ENCODE measurements at places on chromosomes 12 and 14. TPM values are rescaled to one million over a fixed set of nuclear protein-coding genes. Genes with fewer than 3 reads are reported as not detected.

OTOGL gene
- 1.3 TPM for total RNA-seq

TRIAP1 gene
- 21.3 TPM for total RNA-seq

DNA sequence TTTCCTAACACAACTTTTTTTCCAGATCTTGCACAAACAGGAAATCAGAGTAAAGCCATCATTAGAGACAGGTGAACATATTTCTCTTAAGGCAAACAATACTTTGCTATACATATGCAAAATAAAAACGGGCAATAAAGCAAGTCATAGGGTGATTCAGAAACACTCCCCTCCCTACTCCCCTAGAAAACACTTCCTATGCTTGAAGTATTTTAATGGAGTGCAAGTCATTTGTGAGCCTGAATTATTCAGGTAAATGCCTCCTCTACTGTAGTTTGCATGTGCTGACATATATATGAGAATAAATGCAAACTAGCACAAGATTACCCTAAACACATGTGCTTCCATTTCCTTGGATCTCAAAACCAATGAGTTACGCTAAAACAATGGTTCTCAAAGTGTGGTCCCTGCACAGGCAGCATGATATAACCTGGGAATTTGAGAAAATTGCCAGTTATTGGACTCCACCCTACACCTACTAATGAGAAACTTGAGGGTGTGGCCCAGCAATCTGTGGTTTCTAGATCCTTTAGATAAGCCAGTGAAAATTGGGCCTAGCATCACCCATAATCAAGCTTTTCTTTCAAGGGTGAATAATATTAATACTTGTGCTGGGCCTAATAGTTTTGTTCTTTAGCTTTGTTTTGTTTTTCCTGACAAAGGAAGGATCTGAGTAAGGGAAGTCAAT lies 159.7 kb upstream of the BMP4 start:
- no peak overlapping the region for H3K4me3 ChIP-seq

DNA sequence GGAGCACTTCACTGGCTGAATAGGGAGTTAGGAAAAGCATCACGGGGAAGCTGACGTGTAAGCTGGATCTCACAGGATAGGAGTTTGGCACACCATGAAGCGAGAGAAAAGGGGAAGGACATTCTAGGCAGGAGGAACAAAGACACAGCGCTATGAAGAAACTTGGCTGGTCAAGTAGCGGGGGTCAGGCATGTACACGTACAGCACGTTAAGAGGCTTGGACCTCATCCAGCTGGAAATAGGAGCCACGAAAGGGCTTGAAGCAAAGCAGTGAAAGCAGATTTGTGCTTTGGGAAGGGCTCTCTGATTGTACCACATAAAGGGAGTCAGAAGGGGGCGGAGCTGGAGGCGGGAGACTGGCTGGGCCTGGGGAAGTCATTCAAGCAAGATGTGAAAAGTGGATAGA lies 19.6 kb upstream of the GALNT8 start:
- DNase-seq = no peak
- no peaks in the 10 kb centered on the region for H3K27me3 ChIP-seq
- no peaks in the 10 kb centered on the region for H3K4me1 ChIP-seq

DNA sequence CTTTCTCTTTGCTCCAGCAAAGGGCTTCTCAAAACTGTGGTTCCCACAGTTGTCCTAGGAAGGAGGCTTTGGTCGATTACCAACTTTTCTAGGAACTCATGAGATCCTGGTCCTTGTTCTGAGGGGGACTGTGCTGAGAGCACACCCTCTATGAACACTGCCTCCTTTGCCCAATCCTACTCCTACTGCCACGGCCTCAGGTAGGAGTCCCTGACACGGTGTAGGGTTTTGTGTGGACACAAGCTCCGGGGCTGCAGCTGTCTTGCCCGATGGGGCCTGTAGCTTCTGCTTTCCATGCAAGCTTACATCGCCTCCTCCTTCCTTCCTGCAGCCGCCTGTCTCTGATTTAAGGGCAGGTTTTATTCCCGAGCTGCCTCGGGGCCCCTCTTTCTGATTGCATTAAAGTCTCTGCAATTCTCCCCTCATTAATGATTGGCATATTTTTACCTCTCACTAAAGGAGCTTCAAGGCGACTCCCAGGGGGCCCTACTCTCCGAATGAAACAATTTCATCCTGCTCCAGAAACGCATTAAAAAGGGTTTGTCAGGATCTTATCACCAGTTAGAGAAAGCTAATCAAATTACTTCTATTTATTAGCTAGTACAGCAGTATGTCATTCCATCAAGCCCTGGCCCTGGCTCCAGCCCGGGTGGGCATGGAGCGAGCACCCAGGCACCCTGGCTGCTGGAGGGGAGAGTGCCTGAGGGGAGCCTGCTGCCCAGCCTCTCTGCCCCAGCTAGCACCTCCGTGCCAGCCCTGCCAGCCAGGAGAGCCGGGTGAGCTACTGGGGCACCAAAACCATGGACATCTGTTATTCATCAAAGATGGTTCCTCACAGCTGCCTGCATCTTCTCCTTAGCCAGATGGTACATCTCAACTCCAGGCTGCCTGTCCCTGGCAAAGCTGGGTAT lies 38.0 kb upstream of the ESRRB start:
- H3K4me3 ChIP-seq = peak overlapping the region; percentile 38
- H3K36me3 ChIP-seq = no peaks in the 10 kb centered on the region
- DNase-seq = no peak
- H3K27ac ChIP-seq = no peak overlapping the region
- no peaks in the 10 kb centered on the region for H3K4me1 ChIP-seq

TAS2R43 gene
- total RNA-seq = 6.1 TPM

- peaks cover 19% of the 10 kb centered on the region for H3K4me1 ChIP-seq
- peak; percentile 44 for DNase-seq
- H3K4me3 ChIP-seq = no peak overlapping the region
- H3K27ac ChIP-seq = peak overlapping the region; percentile 77
Measured at GRCh38 chr12:57151741-57152630, 4.6 kb upstream of the LRP1-AS start.

GRCh38 chr14:24186831-24187538 lies 1.6 kb downstream of the IPO4 start:
- DNase-seq = no peak
- no peak overlapping the region for H3K4me3 ChIP-seq
- H3K27me3 ChIP-seq = no peaks in the 10 kb centered on the region
- peaks cover 5% of the 10 kb centered on the region for H3K36me3 ChIP-seq
- peak overlapping the region; percentile 80 for H3K27ac ChIP-seq
